ENCODE measurements at places on chromosomes 7 and 10.

- DNase-seq = no peak
These were observed 24.5 kb downstream of the RBAK start for GRCh38 chr7:5070206-5070605.

DNA sequence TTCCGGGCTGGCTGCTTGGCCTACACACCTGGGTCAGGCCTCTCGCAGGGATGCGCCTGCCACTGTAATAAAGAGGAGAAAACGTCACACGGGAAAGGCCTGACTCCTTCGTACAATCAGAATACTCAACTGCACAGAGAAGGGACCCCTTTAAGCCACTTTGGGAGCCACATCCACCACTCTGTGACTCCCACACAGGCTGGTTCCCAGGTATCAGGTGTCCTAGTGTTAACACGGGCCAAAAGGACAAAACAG is 5.8 kb upstream of the ZNF736 start:
- no peak for DNase-seq

DNA sequence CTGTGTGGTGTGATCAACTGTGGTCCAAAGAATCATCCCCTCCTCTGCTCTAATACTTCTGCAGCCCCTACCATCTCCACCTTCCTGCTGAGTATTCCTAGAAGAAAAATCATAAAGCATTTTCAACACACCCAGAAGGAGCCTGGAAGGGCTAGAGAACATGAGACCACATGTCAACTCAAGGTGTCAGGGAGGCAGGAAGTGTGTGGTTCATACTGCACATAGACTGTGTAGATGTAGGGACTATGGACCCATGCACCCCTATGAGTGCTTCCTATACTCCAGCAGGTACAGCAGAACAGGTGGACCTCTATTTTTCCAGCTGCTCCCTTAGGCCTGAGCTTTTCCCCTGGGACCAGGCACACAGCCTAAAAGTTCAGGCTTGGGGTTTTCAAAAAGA is 2.6 kb upstream of the ZNF746 start:
- no peak for DNase-seq

- DNase-seq = peak; percentile 90
These were observed 115.0 kb downstream of the EGFR start for GRCh38 chr7:55133630-55134358.

DNA sequence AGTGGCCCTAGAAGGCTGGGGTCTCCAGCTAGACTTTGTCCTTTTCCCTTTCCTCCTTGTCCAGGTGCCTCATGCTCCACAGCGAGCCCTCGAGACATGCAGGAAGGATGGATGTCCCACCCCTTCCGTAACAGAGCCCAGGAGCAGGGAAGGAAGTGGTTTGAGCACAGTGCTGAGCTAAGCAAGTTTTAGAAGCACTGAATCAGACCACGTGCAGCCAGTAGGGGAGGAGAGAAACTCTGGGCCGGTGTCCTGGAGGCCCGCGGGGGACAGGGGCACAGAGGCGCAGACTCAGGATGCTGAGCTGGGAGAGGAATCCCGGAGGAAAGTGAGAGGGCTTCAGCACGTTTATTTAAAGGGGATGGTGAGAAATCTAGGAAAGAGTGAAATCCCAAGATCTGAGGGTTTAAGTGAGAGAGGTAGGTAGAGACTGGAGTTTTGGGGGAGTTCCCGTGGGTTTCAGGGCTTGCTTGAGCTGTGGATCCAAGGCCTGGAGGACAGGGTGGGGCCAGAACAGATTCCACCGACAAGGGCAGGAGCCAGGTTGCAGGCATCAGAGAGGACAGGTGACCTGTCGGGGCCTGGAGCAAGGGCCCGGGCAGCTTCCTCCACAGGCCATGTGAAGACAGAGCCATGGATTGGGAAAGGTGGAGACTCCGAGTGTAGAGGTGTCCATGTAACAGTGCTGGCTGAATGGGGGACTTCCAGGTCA is 4.4 kb upstream of the IRF5 start:
- no peak for DNase-seq

DNA sequence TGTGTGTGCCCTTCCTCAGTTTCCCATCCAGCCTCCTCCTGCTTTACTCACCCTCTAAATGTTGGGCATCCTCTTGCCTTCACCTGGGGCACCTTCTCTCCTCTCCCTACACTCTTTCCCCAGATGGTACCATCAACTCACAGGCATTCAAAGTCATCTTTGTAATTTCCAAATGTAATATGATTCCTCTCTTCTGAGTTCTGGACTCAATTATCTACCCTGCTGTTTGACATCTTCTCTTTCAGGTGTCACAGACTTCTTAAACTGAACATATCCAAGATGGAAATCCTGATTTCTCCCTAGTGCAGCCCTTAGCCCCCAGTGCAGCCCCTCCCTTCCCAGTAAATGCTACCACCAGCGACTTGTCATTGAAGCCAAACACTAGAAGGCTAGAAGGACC is 422.8 kb downstream of the KCNMA1 start:
- DNase-seq = no peak

DNA sequence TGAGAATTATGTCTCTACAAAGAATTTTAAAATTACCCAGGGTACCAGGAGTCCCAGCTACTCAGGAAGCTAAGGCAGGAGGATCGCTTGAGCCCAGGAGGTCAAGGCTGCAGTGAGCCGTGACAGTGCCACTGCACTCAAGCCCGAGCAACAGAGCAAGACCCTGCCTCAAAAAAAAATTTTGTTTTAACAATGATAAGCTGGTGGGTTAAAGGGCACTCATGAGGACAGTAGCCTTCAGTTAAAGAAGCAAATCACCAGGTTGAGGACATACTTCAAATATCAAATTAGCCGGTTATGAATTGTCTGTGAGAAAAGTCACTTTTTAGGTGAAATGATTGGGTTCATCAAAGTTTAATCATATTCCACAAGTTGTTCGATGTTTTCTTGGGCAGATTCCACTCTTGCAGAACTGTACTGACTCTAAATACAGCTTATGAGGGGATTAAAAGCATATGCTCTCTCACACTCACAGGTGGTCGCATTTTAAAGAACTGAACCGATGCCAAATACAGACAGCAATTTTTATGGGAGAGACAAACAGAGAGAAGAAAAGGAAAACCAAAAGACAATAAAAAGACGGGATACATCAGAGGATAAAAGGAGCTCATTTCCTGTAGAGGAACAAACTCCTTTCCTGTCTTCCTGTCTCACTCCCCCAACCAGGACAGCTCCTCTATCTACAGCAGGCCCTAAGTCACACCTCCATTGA is 582.8 kb upstream of the NRP1 start:
- no peak for DNase-seq

DNA sequence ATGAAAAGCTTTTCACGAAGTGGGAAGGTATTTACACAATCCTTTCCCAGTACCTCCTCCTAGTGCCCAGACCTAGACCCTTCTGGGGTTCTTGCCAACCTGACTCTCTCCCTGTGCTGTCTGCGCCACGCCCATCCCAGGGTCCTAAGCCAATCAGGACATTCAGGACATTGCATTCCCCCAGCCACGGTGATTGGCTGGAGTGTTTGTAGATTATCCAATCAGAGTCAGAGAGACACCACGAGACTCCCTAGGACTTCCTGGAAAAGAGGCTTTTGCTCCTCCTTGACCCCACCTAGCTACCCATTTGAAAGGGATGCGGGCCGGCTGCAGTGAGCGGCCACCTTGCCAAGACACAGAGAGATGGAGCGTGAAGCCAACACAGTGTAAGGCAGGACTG is 3.5 kb upstream of the GDF2 start:
- DNase-seq = no peak
